Fibroblast of skin of abdomen (primary cell): ENCODE measurements at places on chromosomes 3 and 15.
A peak's percentile ranks its signal among the peaks of the same experiment; 100 is the strongest.

GRCh38 chr3:23659840-23660430, 145.8 kb upstream of the UBE2E1 start:
- peak; percentile 51 for DNase-seq

DNA sequence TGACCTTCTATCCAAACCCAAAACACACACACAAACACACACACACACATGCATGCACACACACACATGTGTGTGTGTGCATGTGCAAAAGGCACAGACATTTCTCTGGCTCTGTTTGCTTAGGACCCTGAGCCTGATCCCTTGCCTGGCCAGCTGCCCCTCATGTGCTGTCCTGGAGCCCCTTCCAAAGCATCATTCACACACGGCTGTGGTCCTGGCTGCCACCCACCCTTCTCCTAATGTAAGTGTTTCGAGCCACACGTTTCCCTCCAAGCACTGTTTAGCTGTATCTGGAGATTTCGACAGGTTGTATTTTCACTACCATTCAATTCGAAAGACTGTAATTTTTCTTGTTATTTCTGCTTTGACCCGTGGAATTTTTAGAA, 45.8 kb upstream of the KLF13 start:
- no peak for DNase-seq

GRCh38 chr3:15032650-15033049, 32.5 kb downstream of the MRPS25 start:
- DNase-seq: no peak

DNA sequence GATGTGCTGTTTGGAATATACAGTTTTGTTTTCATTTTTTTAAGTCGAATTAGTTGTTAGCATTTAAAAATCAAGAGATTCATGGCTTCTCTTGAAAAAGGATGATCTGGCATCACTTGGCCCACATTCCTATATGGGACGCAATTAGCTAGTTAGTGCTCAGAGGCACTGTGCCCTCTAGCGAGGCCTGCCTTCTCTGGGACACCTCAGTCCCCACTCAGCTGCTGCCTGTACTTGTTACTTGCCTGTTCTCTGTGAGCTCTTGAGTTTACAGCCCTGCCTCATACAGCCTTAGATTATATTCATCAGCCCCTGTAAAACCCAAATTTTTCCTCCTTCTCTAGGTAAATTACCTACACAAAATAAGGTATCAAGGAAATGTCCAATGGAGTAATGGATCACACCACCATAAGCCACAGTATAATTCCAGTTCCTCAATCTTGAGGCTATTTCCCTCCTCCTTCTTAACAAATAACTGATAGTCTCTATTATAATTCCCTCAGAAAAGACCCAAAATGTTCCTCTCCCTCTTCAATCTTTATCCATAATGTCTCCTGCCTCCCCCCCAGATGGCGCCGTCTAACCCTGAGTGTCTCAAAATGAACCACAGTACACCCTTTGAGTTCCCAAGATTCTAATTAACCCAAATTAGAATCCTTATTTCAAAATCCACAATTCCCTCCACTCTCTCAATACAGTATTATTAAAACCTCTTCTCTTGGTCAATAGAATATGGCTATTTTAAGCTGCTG, 2.7 kb downstream of the ZMAT3 start:
- DNase-seq: peak; percentile 57

DNA sequence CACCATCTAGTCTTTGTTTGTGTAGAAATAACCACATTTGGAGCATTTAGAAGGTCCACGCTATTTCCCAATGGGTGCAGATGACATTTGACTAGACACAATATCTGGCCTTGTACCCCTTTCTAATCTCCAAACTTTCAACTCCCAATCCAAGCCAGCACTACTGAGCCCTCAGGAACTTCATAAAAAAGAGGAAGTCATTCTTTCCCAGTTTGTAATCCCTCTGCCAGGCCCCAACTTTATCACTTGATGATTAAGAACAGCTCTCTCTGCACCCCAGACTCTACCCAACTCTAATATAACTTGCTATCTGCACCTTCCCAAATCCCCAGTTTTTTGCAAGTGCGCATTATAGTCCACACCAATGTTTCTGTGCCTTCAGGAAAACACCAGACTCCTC, 170.2 kb downstream of the KCNMB2 start:
- DNase-seq: no peak

- DNase-seq: peak; percentile 58
These were observed 347.0 kb downstream of the PTPRG start for GRCh38 chr3:61908382-61908781.

GRCh38 chr15:79863886-79864285, 32.9 kb downstream of the MTHFS start:
- DNase-seq: peak; percentile 31

GRCh38 chr3:130354430-130354829, 9.0 kb downstream of the COL6A5 start:
- peak; percentile 50 for DNase-seq

- DNase-seq: no peak
These were observed 29.9 kb upstream of the NOX5 start for GRCh38 chr15:68984586-68984985.

DNA sequence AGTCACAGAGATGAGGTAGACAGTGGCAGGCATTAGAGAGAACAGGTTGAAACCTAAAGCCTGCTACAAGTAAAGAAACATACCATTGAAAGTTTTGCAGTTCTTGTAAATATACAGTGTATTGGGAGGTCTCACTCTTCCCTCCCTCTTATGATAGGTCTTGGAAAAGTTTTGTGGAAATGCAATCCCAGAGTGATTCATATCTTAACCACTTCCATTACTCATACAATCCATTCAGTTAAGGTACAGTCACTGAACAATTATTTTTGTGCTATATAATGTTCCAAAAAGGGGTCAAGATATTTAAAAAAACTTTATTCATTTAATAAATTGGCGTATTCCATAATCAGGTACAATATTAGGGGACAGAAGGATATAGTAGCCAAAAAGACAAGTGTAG, 737.7 kb upstream of the ALCAM start:
- DNase-seq: peak; percentile 87

DNA sequence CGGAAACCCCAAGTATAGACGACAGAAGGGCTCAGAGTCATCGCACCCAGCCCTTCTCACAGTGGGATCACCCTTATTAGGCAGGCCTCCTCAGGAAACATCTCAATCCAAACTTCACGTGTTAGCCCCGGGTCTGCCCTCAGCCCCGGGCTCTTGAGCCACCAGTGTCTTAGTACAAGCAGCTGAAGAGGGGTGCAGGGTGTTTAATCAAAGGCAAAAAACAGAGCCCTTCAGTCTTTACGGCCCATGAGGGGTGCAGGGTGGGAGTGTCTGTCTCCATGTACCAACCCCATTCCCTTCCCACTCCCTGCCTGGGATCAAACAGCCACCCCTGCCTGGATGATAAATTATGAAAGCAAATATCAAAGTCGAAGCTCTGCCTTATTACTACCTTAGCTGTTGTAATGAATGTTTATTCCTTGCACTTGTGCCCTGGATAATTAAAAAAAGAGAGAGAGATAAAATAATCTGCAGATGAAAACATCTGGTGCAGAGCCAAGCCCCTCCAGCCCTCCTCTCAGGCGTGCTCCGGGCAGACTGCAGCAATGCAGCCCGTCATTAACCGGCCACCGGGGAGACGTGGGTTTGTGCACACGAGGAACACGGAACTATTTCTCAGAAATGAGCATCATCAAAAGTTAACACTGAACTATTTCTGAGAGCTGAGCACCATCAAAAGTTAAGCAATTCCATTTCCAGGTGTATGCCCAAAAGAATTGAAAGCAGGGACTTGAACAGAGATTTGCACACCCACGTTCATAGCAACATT, 64.5 kb downstream of the ADAMTS17 start:
- no peak for DNase-seq

- DNase-seq: no peak
These were observed 158.8 kb downstream of the RORA start for GRCh38 chr15:61070111-61070901.

DNA sequence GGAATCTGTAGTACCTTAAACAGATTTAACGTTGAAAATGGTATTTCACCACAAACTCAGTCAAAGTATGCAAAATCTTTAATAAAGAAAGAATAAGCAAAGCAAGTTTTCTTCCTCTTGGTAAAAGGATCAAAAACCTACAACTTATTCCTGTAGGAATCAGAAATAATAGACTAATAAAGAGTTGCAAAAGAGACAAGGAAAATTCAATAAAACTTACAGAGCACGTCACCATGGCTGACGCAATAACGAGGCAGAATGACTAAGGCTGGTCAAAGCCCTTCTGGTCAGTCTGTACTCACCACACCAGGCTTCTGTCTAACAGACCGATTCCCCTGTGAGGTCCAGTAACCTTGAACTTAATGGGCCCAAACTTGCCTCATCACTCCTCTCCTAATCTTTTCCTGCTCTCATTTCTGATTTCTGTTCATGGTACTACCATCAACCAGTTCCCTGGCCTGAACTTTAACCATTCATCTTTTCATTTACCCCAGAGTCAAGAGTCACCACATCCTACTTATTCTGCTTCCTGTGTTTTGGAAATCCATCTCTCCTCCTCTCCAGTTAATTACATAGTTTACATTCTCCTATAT, 5.0 kb downstream of the MASP1 start:
- DNase-seq: peak; percentile 35

- DNase-seq: peak; percentile 51
These were observed 258.1 kb downstream of the TIGIT start for GRCh38 chr3:114551770-114552526.

GRCh38 chr3:123116116-123116515, 49.3 kb downstream of the PDIA5 start:
- no peak for DNase-seq

DNA sequence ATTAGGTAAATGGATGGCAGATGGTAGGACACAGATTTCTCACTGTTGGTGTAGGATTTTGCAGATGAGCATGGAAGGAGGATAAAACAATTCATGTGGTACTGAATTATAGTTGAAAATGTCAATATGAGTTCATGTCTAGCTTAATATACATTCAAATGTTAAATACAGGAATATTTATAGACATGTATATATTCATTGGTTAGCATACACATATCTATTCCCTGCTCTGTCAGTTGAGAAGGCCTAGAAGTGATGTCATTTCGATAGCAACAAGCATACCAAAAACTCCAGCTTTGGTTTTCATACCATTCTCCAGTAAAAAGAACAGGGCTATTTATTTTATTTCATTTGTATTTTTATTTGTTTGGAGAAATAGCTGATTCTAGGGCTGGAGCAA, 497.1 kb downstream of the EPHB1 start:
- DNase-seq: no peak

- DNase-seq: peak; percentile 31
These were observed 29.1 kb upstream of the MAN2C1 start for GRCh38 chr15:75397494-75397893.

DNA sequence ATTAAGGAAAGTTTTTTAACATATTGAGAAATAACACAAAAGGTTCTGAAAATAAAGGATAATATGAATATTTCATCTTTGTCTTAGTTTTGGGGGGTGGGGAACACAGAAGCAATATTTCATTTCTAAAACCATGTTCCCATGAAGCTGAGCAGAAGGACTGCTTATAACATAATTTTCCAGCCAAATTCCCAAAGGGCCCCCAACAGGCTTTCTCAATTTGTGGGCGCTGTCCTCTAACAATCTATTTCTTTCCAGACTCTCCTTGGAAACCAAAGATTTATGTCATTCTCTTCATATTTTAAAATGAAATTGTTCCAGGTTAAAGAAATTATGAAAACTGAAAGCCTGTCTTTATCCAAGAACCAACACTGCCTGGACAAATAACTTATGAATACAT, 273.5 kb downstream of the ZBTB20 start:
- DNase-seq: no peak

GRCh38 chr3:45545476-45545875, 49.1 kb upstream of the LIMD1 start:
- no peak for DNase-seq

DNA sequence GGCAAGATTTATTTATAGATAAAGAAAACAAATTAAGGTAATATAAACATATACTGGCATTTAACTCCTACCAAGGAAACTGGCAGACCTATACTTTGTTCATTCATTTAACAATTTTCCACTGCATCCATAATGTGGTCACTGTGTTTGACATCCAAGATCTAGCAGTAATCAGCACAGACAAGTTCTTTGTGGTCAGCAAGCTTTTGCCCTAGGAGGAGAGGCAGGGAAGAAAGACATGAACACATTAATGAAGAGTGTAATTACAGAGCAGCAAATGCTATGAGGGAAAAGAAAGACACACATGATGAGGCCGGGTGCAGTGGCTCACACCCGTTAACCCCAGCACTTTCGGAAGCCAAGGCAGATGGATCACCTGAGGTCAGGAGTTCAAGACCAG, 34.4 kb downstream of the SUCLG2 start:
- no peak for DNase-seq

DNA sequence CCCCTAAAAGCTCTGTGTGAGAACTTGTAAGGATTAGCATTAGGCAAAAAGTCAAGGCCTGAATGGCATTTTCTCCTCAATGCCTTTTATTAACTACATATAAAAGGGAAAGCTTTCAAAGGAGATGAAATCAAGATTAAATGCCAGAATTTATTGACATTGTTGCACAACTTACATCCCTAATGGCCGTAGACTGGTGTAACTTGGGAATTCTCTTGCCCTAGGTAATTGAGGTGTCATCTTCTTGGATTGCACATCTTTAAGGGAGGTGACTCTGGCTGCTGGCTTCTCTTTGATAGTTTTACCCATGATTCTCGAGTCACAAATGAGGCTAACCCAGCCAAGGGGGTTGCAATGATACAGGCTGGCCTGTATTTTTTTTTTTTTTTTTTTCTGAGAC, 249.1 kb downstream of the TBL1XR1 start:
- DNase-seq: no peak

- peak; percentile 87 for DNase-seq
These were observed 155.5 kb downstream of the POLR2M start for GRCh38 chr15:57861815-57862586.
